ENCODE measurements at places on chromosomes 7 and 10.

- no peak for DNase-seq
These were observed 5.1 kb downstream of the GNA12 start for GRCh38 chr7:2838873-2839578.

- DNase-seq = no peak
These were observed 6.1 kb upstream of the NCAPG2 start for GRCh38 chr7:158710651-158711102.

- peak; percentile 54 for DNase-seq
These were observed 7.0 kb upstream of the MMP21 start for GRCh38 chr10:125782616-125783015.

DNA sequence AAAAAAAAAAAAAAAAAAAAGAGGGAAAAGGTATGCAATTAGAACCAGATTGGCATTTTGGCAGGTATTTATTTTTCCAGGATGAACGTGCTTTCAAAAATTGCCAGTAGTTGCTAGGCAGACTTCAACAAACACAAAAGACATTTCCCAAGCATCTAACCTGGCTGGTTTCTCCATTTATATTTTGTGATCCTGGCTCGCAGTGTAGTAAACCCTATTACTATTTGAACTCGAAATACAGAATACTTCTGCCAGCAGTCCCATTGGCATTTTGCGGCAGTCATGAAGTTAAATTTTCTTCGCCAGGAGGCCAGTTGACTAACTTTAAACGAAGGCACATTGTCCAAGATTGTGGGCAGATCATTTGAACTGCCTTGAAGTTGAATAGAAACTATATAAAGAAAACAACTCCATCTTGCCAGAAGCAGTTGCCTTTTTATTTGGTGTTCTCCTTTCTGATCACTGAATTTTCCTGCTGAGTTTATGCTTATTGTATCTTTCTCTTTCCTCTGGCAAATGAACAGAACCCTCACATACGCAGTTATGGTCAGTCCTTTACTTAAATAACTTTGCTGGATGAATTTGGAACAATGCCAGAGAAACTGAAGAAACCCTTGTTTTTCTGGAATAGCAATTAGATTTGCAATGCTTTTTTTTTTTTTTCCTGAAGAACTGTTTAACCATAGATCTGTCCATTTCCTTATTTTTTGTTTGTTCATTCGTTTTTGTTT is 132.9 kb downstream of the BICC1 start:
- no peak for DNase-seq

- no peak for DNase-seq
These were observed 1.9 kb downstream of the VGF start for GRCh38 chr7:101163279-101164070.

All from right forelimb (tissue), 1 donor.